ENCODE measurements at places on chromosomes 3 and 15.

GRCh38 chr3:109887293-109887692 is 549.9 kb upstream of the DPPA4 start:
- no peak for DNase-seq

GRCh38 chr15:58536414-58536813 is 104.6 kb downstream of the LIPC start:
- no peak for DNase-seq

GRCh38 chr3:116018646-116019045 is 395.3 kb downstream of the GAP43 start:
- no peak for DNase-seq

- DNase-seq = no peak
Observed at GRCh38 chr3:173439004-173439403, 41.5 kb downstream of the NLGN1 start.

DNA sequence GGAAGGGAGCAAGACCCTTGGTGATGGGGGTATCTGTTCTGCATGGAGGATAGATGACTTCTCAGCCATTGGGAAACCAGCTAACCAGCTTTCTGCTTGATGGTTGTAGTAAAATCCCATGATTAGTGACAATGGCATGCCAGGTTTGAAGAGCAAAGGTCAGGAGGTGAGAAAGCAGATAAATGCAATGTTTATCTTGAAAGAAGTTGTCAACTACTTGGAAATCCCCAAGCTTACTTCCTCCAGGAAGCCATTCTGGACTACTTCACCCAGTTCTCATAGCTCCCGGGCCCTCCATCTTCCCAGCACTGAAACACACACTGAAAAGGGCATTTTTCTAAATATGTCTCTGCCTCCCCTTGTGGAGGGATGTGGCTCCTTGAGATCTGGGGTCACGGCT is 51.3 kb downstream of the SMAD3 start:
- DNase-seq = no peak

DNA sequence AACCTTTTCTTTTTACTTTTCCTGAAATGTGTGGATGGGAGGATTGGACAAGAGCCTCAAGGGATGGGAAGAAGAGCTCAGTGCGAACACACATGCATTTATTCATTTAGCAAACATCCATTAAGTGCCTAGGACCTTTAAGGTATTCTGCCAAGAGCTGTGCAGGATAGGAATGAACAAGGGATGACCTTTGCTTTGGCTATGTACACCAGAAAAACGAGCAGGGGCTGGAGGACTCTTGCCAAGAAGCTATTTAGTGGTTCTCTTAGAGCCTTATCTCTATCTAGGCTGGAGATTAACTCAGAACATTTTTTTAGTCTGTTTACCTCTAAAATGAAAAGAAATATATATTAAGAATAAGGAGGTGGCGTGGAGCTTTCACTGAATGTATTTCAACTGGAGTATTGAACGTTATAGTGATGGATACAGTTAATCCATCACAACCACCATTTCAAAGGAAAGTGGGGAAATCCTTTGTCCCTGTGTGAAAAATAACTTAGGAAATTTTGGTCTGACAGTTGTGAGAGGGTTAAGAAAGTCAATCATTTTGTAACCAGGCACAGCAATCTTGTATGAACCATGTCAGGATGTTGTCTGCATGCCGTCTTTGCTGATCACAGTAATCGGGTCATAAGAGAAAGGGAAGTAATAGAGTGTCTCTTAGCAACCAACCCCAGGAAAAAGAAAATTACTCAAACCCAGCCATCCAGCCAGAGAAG is 279.0 kb downstream of the LPP start:
- DNase-seq = no peak

DNA sequence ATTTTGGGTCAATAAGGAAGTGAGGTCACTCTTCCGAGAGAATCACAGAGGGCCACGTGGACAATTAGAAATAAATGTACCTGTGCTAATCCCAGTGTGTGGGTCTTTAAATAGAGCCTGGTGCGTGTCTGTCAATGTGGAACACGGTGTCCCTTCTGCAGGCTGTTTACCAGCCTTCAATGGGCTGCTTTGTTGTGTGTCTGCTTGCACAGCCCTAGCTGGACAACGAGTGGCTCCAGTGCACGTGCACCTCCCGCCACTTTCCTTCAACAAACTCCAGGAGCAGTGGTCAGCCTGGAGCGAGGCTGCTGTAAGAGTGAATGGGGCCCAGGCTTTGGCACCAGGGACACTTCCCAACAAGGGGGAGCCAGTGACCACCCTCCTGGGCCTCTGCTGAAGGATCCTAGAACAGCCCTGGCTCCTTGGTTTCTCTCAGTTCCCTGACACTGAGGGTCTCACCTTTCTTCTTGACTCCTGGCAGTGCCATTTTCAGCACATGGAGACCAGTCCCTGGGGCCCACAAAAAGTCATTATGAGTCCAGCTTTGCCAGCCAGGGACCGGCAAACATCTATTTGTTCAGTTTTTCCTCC is 76.1 kb downstream of the ISG20 start:
- no peak for DNase-seq

DNA sequence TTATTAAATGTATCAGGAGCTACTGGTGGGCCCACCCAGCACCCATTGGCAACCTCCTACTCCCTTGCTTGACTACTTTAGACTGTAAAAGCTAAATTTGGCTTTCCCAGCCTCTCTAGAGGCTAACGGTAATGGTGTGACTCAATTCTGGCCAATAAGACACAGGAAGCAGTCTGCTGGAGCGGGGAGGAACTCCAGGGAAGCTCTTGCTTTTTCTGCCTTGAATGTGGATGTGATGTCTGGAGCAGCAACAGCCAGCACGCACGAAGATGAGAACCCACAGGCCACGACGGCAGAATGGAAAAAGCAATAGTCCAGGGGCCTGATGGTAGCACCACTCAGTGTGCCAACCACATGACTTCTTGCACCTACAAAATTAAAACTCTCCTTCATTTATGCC is 39.9 kb downstream of the RAB6B start:
- no peak for DNase-seq

DNA sequence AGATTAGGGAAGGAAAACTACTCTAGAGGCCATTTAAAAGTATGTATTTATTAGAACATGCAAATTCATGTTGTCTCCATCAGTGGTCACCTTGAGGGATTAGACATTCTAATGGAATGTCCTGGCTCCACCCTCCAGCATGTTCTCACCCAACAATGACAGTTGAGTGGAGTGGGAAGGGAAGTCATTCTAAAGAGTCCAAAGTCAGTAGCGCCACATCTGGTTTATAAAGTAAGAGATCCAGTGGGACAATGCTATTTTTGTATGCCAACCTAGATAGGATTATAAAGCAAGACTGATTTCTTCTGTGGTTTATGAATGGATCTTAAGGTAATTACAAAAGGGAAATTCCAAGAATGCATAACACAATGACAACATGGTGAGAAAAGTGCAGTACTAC is 33.3 kb downstream of the SLC24A1 start:
- no peak for DNase-seq

DNA sequence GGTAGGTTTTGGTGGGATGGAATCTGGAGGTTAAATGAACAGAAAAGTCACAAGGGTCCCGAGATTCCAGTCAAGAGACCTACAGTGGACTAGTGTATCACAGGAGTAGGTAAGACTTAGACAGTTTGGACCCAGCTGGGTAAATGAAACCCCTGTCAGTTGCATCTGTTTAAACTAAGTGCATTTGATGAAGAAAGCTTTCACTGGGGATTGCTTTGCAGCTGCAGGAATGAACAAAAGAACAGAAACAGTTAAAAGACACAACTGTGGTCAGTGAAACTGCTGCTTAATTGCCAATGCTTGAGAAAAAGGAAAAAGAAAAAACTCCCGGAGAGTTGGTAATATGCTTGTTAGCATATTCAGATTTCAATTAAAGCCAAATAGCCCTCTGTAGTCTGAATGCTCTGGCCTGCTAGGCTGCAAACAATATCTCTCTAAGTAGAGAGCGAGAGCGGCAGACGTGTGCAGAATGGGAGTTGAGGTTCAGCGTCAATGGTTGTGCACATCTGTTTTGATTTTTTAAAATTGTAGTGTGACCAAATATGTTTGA is 37.1 kb downstream of the OXNAD1 start:
- no peak for DNase-seq

GRCh38 chr3:128494367-128494650 is 1.3 kb upstream of the GATA2 start:
- no peak for DNase-seq

DNA sequence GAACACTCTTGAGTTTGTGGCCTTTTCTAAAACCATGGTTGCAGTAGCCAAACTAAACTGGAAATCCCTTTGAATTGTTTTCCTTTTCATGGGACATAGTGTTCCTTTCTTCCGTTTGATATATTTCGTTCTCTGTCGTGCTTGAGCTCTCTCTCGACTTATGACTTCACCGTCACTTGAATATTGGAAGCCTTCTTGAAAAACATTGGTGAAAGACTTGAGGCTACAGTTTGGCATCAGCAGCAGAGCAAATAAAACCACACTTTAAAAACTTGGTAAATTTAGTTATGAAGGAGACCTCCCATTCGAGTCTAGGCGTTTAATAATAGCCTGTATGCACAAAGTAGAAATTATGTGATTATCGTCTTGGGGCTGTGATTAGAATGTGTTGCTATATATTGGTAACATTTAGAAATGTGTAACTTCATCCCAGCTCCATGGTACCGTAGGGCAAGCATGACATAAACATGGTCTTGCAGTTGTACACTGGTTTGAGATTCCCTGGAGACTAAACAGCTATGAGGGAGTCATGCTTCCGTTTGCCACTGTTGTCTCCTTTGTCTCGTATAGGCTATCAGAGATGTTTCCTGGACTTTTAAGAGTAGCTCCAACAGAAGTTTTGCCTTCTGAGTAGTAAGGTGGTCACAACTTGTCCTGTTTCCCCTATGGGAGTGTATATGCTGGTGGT is 122.3 kb downstream of the PTPRG start:
- no peak for DNase-seq

GRCh38 chr3:8503871-8504610 is 2.4 kb downstream of the LMCD1 start:
- DNase-seq = no peak

DNA sequence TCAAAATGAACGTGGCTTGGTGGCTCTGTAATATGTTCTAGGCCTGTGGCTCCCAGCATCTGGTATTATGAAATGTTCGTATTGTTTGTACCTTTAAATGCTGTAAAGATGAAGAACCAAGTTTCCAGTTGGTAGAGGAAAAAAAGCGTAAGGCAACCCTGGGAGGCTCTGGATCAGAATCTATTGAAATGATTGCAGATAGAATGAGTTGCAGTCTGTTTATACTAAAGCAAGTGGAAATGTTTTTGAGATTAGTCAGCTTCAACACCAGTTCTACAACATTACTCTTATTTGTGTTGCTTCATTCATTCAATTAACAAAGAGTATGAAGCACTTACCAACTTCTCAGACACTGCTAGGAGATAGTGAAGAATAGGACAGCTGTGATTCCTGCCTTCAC is 5.3 kb downstream of the ARL6IP5 start:
- no peak for DNase-seq

DNA sequence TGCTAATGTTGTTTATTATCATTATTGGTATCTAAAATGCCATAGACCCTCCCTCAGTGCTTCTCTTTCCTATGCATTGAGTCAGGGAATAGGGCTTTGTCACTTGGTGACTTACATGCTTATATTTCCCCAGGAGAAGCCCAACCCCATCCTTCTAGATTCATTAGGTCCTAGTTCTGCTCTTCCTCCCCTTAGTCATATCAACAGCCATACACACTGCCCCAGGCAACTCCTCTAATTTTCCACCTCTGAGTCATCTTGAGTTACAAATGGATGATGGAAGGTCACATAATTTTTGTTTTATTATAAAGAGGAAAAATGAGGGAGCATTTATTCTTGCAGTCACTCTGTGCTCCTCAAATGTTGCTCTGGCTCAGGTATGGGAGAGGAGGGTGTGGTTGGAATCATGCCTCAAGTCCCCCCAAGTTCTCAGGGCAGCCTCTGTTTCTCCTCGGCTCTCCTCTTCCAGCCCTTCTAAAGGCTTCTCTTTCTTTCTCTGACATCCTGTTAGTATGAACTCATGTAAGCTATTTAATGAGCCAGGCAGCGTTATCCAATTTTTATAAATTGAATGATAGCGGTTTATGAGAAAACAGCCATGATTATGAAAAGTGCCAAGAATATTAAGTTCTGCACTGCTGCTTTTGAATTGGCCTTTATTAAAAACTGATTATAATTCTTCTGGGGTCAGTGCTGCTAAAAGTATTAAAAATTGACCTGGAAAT is 45.6 kb upstream of the FSTL1 start:
- no peak for DNase-seq

DNA sequence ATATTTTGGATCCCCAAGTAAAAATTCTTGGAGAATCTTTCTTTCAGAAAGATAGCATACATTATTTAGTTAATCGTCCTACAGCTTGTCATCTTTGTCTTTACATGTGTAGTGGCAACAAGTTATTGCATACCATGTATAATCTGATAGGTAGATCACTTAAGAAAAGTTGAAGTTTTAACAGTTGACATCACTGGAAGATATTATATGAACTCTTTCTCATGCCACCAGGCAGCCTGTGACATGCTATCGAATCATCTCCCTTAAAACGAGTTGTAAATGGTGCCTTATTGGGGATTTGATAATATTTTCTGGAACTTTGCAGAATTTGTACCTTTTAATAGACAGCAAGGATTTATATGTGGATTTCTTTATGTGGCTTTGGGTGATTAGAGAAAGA is 8.7 kb downstream of the U2SURP start:
- no peak for DNase-seq

GRCh38 chr15:57282686-57283085 is 93.6 kb upstream of the CGNL1 start:
- DNase-seq = no peak

- DNase-seq = no peak
Observed at GRCh38 chr3:46957092-46957820, 19.3 kb downstream of the CCDC12 start.

Measured in activated naive CD4-positive, alpha-beta T cell (primary cell).